Stimulated activated CD8-positive, alpha-beta memory T cell treated with anti-CD3 and anti-CD28 coated beads, Interleukin-4, amount 100 ng/mL, for 48 hours (primary cell): ENCODE measurements at places on chromosomes 5 and 9.

GRCh38 chr9:752201-752600, 89.3 kb upstream of the DMRT1 start:
- no peak for DNase-seq

DNA sequence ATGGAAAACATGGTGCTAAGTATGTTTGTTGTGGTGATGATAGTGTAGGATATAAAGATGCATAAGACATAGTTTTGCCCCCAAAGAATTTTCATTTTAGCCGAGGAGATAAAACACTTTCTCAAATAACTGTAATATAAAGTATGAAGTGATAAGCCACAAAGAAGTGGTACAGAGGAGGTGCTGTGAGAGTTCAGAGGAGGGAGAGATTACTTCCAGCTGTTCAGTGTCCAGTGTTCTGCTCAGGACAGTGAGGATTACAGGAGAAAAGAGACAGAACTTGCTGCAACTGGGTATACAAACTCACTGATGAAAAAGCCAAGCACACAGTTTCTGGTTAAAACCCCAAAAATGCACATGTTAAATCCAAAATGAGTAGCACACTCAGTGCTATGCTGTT, 309.3 kb downstream of the KIAA0825 start:
- DNase-seq: no peak

DNA sequence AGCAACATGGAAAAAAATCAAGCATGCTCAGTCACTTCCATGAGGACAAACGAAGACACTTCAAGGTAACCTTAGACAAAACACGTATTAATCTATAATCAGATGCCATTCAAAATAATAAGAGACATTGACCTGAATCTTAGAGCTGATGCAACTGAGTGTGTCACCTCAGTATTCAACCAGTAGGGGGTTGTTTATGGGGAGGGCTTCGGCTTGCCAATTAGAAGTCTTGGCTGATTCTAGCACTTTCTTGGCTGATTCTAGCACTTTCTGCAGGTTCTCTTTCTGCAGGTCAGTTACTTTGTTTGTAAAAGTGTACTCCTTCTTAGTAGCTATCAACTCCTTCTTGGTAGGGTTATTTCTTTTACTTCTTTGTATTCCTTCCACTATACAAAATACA, 317.6 kb downstream of the ENC1 start:
- DNase-seq: no peak

DNA sequence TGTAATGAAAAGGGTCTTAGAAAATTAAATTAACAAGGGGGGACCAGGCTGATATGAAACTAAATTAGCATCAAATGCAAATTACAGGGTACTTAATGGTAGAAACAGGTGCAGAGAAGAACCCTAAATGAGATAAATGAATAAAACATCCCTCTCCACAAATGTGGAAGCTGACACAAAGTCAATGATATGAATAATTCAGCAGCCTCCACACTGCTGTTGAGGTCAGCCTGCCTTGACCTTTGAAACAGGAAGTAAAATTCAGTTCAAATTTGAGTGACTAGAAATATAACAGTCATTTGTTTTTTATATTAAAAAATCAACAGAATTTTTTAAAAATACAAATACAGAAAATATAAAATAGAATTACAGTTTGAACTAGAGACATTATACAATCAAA, 40.0 kb downstream of the EBF1 start:
- DNase-seq: no peak

- no peak for DNase-seq
Measured at GRCh38 chr5:143740956-143741355, 71.0 kb upstream of the HMHB1 start.

GRCh38 chr9:21782205-21782604, 20.2 kb upstream of the MTAP start:
- DNase-seq: no peak

- no peak for DNase-seq
Measured at GRCh38 chr5:172840432-172841154, 6.5 kb downstream of the ERGIC1 start.

DNA sequence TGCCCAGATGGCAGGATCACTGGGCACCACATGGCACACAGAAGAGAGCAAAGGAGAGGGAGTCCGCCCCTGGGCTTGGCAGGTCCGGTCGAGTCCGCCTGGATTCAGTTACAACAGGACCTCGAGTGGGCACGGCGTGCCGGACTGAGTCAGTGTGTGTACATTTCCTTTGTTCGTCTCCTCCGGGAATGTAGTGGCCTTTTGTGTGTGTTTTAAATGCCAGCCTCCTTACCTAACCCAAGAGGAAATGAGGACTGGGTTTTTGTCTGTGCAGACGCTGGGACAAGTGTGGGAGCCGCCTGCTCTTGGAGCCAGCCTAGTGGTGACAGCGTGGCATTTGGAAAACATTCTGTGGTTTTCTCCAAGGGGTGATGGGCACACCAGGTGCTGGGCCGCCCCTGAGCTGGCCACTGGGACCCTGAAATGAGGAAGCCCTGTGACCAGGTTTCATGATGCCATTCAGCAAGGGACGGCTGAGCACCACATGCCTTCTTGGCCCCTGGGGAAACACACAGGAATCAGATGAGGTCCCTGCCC, 9.6 kb downstream of the NEK6 start:
- DNase-seq: no peak

- DNase-seq: no peak
Measured at GRCh38 chr5:37860206-37860605, 20.4 kb upstream of the GDNF start.

GRCh38 chr5:14671414-14671813, 6.9 kb downstream of the OTULIN start:
- no peak for DNase-seq
